Astrocyte of the cerebellum (primary cell): ENCODE measurements at places on chromosomes 4 and X.

- no peak for DNase-seq
Measured at GRCh38 chrX:149982310-149982709, 44.0 kb upstream of the EOLA2 start.

DNA sequence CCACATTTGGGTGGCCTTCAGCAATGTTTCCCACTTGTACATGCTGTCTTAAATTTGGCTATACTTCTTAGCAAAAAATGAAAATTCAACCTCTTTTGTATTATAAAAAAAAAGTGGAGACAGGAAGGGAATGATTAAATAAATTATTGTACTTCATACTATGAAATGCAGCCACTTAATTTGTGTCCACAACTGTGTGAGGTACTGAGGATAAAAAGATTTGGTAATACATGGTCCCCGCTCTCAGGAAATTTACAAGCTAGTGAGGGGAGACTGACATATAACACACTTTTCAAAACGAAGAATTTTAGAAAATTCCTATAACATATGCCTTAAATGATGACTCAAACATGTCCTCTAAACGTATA, 105.0 kb downstream of the HNRNPD start:
- DNase-seq, result no peak

DNA sequence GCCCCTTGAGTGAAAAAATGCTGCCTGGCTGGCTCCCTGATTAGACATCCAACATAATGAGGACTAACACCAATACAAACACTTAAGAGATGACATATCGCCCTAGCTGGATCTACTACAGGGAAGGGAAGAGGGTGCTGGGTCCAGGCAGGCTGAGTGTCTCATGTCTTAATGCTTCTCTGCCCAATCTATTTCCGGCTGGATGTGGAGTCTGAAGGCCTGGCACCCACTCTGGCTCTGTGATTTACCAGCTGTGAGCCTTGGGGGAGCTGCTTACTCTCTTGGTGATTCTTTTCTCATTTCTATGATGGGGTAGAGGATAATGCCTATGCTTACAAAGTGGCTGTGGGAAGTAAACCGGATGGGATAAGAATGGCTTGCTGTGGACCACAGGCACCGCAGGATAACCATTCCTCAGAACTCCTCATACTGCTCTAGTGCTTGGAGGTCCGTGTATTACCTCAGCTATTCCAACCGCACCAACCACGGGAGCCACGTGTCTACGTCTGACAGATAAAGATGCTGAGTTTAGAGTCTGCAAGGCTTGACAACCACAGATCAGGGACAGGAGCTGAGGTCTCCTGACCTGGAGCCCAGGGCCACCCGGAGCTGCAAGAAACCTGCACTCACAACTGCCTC, 161.7 kb downstream of the AFAP1 start:
- DNase-seq, result no peak

GRCh38 chr4:7390336-7390735, 44.4 kb downstream of the PSAPL1 start:
- DNase-seq, result no peak

- DNase-seq, result no peak
Measured at GRCh38 chr4:56040842-56041241, 92.1 kb downstream of the CEP135 start.

GRCh38 chr4:23035521-23036056, 342.9 kb downstream of the GBA3 start:
- no peak for DNase-seq

DNA sequence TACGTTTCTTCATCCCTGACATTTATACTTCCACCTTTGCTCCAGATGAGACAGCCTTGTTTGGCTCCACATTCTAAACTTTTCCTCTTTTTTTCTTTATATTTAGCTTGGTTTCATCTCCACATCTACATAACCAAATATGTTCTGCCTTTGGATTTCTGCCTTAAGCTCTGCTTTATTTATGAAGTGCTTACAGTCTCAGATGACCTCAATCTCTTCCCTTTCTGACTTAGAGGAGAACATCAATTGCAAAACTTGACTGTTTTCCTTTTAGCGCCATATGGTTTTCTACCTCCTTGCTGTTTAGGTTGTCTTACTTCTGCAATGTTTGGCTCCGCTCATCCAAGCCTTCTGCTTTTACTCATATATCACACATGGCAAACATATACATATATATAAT, 7.5 kb downstream of the ASB5 start:
- no peak for DNase-seq

- no peak for DNase-seq
Measured at GRCh38 chr4:18917689-18918088, 896.1 kb upstream of the LCORL start.

DNA sequence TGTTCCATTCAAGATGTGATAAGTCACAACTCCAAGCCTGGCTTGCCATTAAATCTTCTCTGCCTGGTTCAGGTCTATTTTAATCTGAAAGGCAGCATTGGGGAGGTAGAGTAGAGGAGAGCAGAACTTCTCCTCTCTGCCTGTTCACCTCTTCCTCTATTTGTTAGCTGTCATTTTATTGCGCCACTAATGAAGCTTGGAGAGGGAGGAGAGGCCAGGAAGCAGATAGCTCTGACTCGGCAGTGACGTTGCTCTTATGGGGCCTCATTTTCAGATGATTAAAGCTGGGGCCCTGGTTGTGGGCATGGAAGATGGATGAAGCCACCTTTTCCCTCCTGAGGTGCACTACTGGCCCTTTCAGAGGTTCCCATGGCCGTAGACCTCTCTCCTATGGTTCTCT, 207.3 kb downstream of the MID1IP1 start:
- DNase-seq, result no peak

- no peak for DNase-seq
Measured at GRCh38 chr4:80751200-80751599, 279.3 kb upstream of the BMP3 start.

DNA sequence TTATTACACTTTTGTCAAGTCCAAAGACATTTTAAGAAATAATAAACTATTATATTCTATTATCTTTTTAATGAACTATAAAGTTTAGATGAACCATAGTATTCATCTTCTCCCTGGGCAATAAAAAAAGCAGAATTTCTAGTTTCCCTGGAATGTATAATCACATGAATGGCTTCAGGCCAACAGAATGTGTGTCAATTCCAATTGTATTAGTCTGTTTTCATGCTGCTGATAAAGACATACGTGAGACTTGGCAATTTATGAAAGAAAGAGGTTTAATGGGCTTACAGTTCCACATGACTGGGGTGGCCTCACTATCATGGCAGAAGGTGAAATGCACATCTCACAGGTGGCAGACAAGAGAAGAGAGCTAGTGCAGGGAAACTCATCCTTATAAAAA, 70.7 kb upstream of the ANXA10 start:
- DNase-seq, result no peak

- DNase-seq, result no peak
Measured at GRCh38 chr4:170581322-170581721, 491.6 kb upstream of the AADAT start.

DNA sequence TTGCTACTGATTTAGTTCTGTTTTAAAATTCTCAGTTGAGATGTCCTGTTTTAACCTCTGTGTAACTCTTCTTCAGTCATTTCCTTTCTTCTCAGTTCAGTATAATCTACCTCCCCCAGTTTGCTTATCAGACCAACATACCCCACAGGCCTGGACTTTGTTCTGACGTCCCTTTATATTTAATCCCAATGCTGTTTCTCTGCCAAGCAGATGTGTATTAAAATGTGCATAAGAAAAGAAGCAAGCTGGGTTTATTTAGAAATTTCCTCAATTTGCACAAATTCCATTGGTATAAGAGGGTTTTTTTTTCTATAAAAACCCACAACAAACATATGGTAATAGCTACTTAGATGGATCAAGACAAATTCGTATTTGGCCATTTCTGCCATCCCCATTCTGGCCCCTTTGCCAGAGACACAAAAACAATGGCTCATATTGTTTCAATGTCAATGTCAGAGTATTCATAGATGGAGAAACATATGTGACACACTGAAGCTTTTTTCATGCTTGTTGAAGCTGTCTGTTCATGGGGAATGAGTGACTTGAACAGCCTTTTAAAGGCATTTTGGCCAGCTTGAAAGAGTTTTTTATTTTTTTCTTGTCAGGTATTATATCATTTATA, 24.5 kb downstream of the HCCS start:
- no peak for DNase-seq

- no peak for DNase-seq
Measured at GRCh38 chr4:59249110-59249509, 1951.0 kb upstream of the ADGRL3 start.

DNA sequence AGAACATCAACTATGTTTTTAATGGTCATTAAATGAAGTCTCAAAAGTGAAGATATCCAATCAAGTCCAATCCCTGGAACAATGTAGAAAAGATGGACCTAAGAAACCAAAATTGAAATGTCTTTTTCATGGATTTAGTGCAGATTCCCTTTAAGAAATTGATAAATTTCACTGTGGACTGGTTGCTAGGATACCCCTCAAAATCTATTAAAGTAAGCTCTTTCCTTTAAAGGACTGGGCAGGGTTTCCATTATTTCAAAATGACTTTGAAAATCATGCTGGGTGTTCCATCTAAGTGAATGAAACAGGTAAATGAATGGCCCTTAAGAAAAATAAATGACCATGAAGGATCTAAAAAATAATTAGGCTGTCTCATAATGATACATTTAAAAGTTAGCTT, 28.6 kb downstream of the PLRG1 start:
- no peak for DNase-seq

DNA sequence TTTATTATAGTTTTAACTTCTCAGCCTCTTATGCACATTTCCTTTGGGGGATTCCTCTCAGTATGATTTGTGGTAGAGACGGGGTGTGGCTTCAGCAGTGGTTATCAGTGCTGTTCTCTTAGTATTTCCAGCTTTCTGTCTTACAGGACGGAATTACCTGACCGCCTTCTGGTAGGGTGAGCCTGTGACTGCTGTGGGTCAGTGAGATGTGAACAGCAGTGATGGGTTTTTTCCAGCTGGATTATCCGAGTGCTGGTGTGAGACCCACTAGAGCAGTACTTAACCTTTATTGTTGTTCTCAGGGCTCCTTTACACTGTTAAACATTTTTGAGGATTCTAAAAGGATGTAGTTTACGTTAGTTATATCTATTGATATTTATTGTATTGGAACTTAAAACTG, 135.2 kb downstream of the SLIT2 start:
- no peak for DNase-seq

GRCh38 chr4:89298788-89299152, 8.8 kb downstream of the GPRIN3 start:
- DNase-seq, result peak; percentile 29

DNA sequence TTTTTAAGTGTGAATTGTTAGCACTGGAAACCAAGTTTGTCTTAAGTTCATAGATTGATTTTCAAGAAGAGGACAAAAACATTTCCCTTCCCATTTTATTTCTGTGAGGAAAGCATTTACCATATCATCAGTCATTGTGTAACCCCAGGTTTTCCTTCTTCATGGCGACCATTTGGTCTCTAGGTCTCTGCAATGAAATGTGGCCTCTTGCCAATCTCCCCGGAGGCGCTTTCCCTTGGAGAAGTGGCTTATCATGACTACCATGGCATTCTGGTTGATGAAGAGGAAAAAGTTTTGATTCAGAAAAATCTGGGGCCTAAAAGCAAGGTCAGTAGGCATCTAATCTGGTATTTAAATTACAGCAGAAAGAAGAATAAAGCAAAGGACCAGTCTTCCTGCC, 54.4 kb downstream of the ADD1 start:
- DNase-seq, result no peak

DNA sequence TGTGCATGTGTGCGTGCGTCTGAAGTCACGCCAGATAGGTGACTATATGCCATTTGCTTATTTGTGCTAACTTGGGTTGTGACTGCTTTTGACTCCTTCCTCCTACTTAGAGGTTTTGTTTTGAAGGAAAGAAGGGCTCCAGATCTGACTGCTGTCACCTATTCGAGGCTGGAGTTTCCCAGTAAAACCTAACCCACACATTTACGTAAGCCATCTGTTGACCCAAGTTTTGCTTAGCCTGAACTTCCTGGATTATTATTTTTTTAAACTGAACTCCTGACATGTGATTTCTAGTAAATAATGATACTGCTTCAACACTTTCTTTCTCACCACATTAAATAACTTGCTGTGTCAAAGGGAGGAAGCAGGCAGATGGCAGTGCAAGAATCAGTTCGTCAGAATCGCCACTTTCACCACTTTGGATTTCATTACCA, 41.5 kb downstream of the DTHD1 start:
- no peak for DNase-seq

DNA sequence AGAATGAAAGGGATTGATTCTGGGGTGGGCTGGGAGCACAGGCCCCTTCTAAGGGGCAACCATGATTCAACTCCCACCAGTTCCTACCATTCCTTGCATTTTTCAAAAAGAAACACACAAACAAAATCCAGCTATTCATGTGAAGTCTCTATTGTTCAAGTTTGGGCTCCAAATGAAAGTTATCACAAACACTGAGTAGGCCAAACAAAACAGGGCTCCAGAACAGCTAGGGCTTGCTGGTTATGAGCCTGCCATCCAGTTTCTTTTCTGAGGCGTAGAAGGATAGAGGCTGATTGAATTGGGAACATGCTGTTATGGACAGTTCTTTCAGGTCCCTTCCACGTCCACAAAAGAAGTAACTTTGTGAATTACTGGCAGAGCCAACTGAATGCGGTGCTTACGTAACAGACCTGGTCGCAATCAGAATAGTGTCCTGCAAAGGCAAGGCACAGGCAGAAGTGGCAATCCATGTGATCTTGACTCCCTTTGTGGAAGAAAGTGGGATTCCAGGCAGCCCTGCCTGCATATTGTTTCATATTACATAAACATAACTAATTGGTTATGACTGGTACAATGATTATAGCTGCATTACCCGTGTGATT, 244.5 kb downstream of the SCFD2 start:
- DNase-seq, result no peak

DNA sequence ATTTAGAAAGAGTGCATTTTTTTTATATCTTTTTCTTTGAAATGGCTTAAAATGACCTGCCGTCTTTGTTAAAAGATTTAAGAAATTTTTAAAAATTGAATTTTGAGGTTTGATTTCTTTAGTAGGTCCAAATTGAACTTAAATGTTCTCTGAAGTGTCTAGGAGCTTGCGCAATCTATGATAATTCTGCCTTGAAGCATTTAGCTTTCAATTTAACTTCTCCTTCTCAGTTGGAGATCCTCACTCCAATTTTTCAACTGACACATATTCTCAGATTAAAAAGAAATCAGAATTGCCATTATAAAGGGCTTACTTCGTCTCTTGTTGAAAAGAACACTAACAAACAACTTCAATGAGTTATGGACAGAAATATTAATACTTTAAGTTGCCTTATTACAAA, 273.5 kb downstream of the TMA16 start:
- no peak for DNase-seq

GRCh38 chr4:98630737-98631454, 27.5 kb downstream of the TSPAN5 start:
- DNase-seq, result no peak

GRCh38 chr4:123939621-123940020, 543.0 kb downstream of the SPRY1 start:
- peak; percentile 76 for DNase-seq

- no peak for DNase-seq
Measured at GRCh38 chrX:71638409-71638808, 20.1 kb upstream of the CXCR3 start.
